ENCODE measurements at places on chromosomes 16 and 17.

DNA sequence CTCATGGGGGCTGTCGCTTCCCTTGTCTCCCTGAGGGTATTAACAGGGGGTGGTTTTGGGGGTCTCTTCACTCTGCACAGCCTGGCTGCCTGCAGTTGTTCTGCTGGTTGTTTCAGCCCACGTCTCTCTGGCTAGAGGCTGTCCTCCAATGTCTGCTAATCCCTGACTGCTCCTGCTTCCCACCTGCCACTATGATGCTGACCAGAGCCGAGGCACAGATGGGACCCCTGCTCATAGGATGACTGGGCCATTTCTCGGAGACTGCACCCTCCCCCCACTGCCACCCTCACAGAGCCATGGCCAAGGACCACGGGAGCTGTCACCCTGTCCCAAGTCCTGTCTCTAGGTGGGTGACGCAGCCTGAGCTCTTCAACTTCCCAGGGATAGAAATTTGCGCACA is 1.6 kb upstream of the ACSF3 start:
- DNase-seq: no peak

DNA sequence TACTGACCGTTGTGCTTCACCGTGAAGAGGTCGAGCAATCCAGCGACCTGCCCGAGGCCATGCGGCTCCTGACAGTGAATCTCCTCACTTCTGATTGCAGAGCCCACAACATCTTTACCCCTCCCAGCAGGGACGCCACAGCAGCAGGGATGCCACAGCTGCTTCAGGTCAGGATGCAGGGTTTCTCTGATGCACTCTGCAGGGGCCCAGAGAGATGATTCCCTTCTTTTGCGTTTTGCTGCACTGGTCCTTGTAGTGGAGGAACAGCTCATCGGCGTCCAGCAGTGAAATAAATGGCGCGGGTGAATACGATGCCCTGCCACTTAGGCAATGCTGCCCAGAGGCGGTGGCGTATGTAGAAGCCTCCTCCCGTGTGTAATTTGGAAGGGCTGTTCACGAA is 5.6 kb downstream of the KIAA0513 start:
- no peak for DNase-seq

- DNase-seq: no peak
These were observed 32.8 kb downstream of the HIC1 start for GRCh38 chr17:2087597-2088211.

GRCh38 chr16:85072076-85072860 is 40.0 kb downstream of the CIBAR2 start:
- no peak for DNase-seq

GRCh38 chr17:82287868-82288801 is 14.6 kb upstream of the CSNK1D start:
- DNase-seq: no peak

- DNase-seq: no peak
These were observed 1.8 kb upstream of the RARA start for GRCh38 chr17:40307001-40307730.

GRCh38 chr16:69145658-69146057 is 13.2 kb downstream of the UTP4 start:
- no peak for DNase-seq

DNA sequence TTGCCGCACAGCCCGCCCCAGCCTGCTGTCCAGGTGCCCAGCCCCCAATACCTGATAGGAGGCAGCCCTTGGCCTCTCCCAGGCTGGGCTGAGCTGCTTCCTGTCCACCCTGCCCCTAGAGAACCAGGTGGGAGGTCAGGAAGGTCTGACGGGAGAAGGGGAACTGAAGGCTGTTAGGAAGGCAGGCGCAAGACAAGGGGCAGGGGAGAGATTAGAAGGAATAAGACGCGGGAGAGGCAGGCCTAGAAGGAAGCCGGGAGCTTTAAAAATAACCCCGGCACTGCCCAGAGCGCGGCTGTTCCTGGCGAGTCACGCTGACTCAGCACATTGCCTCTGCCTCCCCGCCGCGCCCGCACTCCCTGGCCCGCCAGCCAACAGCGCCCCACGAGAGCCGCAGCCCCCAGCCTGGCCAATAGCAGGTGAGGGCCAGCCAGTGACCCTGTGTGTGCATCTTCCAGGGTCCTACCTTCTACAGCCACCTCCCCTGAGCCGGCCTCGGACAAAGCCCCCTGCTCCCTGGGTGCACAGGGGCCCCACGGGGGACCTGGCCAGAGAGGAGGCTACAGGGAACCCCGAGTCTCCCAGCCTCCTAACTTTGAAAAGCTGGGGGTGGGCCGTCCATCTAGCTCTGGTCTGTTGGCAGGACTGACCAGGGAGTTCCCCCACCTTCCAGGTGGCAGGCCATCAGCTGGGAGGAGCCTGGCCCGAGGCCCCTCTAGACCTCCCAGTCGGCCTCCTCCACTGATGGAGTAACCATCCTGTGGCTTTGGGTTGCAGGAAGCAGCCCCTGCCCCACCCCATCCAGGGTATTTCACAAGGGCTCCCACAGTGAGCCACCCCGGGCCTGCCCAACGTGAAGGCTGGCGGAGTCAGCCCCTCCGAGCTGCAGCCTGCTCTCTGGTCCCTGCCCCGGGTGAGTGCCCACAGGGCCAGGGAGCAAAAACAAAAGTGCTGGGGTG is 4.0 kb downstream of the MAFG start:
- DNase-seq: peak; percentile 58
